Activated CD8-positive, alpha-beta memory T cell treated with anti-CD3 and anti-CD28 coated beads for 1 hour (primary cell): ENCODE measurements at places on chromosomes 7 and 10.

DNA sequence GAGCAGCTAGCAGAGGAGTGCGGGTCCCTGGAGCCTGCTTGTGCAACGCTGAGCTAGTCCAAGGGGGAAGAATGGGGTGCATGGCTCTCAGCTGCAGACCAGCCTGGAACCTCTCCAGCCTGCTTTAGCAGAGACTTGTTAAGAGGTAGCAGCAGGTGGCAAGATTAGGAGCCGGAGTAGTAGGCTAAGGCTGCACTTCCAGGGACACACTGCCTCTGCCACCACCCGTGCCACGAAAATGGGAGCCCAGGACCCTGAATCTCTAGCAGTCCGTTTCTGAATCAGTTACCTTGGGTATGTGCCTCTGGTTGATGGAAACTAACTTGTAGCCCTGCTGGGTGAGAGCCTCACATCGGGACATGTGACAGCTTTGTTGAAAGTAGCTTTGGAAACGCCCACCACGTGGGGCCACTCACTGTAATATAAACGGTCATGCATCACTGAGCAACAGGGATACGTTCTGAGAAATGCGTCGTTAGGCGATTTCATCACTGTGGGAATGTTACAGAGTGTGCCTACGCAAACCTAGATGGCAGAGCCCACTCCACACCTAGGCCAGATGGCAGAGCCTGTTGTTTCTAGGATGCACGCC, 25.9 kb downstream of the HTRA1 start:
- no peak for DNase-seq

- no peak for DNase-seq
Observed at GRCh38 chr7:145106001-145106400, 270.1 kb upstream of the TPK1 start.

- no peak for DNase-seq
Observed at GRCh38 chr7:94062372-94062771, 58.2 kb upstream of the BET1 start.

DNA sequence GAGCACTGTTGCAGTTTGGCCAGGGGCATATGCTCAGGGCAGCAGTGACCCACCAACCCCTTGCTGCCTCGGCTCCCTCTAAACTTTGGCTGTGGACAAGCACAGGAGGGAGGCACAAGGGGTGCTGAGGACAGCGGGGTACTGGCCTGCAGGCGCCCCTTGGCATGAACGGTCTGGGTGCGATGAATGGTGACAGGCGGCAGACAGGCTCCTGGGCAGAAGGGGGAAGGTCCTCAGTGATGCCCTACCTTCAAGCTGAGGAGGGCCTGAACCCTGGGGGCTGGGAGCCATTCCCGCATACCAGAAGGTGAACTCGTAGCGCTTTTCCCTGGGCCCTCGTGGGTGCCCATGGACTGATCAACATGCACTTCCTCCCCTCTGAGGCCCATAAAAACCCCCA, 567.1 kb downstream of the GRM8 start:
- DNase-seq, result no peak

DNA sequence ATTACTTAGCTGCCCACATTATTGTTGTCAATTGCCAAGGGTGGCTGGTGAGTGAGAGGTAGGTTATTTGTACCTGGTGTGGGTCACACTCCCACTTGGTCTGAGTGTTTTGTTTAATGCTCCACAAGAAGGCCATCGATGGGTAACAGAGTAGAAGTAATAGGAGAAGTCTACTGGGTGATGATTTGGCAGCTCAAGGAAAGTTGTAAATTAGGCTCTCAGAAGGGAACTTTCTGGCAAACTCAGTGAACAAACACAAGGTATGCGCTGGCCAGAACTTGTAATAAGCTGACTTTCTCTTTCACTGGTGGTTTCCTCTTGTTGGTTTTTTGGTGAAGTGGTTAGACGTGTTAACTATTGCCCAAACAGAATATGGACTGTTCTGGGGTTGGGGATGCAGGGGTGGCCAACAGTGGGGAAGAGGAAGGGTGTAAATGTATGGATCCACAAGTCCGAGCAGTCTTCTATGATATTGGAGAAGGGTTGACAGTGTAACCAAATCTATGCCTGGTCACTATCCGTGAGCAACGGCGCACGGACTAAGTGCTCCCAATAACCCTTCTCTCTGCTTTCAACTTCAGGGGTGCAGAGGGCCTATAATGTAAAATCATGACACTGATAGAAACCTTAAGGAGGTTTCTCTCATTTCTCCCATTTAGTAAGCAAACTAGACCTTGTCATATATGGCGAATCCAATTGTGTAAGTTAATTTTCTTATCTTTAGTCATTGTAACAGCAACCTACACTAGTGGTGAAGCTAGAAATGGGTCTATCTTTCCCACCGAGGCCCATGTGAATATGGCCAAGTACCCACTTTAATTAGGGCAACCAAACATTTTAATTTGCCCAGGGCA, 212.8 kb downstream of the PTEN start:
- DNase-seq, result no peak

GRCh38 chr7:131511774-131512535, 44.5 kb downstream of the PODXL start:
- no peak for DNase-seq

GRCh38 chr10:129905553-129905952, 58.5 kb downstream of the EBF3 start:
- no peak for DNase-seq

- DNase-seq, result no peak
Observed at GRCh38 chr7:45350896-45351295, 193.3 kb downstream of the RAMP3 start.

GRCh38 chr10:29479081-29479925, 155.5 kb downstream of the SVIL start:
- DNase-seq, result no peak

GRCh38 chr7:1692515-1693418, 22.7 kb downstream of the ELFN1 start:
- no peak for DNase-seq

GRCh38 chr10:87931836-87932230, 68.4 kb downstream of the PTEN start:
- no peak for DNase-seq

DNA sequence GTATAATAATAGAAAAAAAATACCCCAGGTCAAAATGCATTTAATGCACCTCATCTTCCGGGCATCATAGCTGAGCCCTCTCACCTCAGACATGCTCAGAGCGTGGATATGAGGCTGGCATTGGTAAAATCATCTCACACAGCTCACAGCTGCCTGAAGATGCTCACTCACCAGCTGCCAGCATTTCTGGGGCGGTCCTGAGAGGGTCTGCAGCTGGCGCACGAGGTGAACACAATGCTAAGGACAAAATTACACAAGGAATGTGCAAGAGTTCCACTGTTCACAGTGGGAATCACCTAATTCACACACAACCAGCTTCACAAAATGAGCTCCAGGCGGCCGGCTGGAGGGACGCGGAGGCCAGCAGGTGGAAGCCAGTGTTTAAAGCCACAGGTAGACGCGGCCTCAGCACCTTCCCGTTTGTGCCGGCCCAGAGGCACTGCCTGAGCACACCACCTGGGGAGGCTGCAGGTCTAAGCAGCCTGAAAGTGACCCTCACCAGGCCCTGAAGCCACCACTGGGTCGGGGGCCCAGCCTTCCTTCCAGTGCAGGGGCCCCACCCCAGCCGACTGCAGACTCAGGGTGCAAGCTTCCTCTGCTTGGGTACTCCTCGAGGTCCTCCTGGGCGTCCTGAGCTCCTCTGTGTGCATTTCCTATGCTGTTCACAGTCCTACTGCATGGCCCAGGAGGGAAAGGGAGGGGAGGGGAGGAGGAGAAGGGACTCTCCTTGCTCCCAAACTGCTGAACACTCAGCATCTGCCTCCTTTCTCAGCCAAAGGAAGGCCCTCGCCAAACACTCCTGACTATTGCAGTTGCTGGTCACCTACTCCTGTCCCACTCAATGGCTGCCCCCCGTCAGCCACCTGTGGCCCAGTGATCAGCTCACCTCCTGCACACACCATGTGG, 61.2 kb upstream of the FAM20C start:
- no peak for DNase-seq

DNA sequence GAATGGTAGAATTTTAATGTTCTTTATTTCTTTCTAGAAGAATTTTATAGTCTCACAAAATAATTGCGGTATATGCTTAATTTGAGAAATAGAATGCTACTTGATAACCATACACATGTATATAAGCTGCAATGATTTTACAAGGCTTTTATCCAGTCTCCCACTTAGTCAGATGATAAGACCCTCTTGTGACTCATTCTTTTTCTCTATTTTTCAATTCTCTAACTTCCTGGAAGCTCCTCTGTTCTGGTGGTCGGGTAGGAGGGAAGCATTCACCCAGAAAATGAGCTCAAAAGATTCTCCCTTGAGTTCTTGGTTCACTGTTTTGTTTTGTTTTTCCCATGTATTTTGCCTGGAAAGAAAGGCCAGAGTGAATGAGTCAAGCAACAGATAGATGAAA, 546.6 kb downstream of the INHBA start:
- DNase-seq, result no peak

DNA sequence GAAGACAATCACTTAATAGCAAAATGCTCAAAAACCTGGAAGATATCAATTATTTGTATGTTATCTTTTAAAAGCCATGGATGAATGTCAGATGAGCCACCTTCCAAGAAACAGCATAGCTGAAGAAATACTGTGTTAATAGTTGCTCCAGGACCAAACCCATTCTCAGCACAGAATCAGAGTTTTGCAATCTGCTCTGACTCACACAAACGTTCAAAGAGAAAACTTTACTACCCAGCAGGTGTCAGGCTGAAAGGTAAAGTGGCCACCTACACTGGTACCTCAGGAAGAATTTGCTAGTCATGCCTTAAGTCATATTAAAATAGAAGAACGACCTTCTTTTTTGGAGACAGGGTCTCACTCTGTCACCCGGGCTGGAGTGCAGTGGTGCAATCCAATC, 526.5 kb downstream of the PARD3 start:
- no peak for DNase-seq
